Nephron progenitor cell (in vitro differentiated cells): ENCODE measurements at places on chromosomes 16 and 17.

- DNase-seq, result no peak
Measured at GRCh38 chr16:75750528-75750927, 24.2 kb upstream of the CPHXL start.

DNA sequence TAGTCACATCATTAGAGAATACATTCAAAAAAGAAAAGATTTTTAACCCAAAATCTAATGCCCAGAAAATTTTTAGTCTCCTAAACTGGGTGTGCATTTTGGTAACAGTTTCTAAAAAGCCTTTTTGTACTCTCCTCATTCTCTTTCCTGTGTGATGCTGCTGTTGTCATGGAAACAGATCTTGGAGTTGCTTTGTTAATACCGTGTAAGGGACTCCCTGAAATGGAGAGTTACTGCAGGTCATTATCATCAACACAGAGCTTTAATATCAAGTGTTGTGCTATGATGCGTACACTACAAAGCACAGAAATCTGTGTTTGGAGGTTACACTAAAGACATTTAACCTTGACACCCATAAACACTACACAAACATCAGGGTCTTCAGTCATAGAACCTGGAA lies 216.3 kb downstream of the PRKCA start:
- no peak for DNase-seq

DNA sequence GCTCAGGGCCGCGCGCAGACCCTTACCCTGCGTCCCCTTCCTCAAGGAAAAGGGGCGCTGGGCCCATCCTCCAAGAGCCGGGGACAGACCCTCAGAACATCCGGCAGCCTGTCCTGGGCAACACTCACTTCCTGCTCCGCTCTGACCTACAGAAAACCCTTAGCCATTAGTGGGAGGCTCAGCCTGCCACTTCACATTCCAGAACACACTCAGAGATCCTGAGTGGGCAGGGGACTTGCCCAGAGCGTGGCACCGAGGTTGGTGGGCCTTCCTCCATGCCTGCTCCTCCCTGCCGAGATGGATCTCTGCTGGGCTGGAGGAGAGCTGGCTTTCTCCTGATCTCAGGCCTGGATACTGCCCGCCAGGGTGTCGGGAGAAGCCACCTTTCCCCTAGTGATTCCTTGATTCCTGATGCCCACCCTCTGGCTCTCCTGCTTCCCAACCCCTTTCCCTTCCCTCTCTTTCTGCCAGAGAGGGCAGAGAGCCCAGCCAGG lies 1.5 kb downstream of the SCARF1 start:
- DNase-seq, result peak; percentile 9

- no peak for DNase-seq
Measured at GRCh38 chr17:28141313-28141712, 98.8 kb downstream of the NLK start.

GRCh38 chr17:81665205-81666091 lies 957 bp downstream of the OXLD1 start:
- DNase-seq, result no peak
